A549 (cell line): ENCODE measurements at places on chromosomes 5 and 9. TPM values are rescaled to one million over a fixed set of nuclear protein-coding genes. Genes with fewer than 3 reads are reported as not detected.

GRCh38 chr5:62190173-62190572 is 115.8 kb upstream of the KIF2A start:
- no peak for DNase-seq

The SH3GL2 gene
- 0.03 to 0.25 TPM (median 0.04 TPM) in 3 replicates for polyA plus RNA-seq

The BNIP1 gene
- polyA plus RNA-seq = 15.8 to 17.3 TPM (median 16.7 TPM) in 3 replicates

The OR13C2 gene
- not detected in 3 replicates for polyA plus RNA-seq

DNA sequence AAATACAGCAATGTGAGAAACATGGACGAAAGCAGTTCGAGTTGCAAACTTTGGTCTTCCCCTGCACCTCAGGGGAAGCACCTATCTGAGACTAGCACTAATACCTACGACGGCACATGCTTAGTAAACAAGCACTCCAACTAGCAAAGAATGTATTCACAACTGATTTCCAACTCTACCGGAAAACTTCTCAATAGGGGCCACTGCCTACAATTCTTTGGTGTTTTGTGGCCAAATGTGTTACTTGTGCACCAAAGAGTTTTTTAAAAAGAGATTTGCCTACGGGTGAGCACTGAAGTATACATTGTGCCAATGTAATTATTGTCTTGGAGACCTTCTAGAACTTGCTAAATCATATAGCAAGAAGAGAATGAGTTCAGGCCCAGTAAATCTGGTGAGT is 12.2 kb downstream of the ENC1 start:
- DNase-seq = no peak

DNA sequence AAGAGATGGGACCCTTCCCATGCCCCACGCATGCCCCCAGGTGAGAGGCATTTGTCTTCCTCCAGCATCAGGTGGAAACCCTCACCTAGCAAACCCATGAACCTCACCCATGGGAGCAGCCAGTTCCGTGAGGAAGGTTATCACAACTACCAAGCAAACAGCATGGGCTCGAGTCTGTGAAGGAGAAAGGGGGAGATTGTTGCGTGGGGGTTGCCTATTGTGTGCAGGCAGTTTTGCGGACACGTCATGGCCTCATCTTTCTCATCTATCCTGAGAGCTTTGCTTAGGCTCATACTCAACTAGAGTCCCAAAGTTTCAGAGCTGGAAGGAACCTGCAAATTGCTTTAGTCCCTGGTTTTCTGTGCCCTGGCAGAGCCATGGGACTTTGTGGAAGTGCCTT is 73.6 kb upstream of the TGFBR1 start:
- DNase-seq = no peak

The STOM gene
- polyA plus RNA-seq = 83.3 to 92.0 TPM (median 91.4 TPM) in 3 replicates

DNA sequence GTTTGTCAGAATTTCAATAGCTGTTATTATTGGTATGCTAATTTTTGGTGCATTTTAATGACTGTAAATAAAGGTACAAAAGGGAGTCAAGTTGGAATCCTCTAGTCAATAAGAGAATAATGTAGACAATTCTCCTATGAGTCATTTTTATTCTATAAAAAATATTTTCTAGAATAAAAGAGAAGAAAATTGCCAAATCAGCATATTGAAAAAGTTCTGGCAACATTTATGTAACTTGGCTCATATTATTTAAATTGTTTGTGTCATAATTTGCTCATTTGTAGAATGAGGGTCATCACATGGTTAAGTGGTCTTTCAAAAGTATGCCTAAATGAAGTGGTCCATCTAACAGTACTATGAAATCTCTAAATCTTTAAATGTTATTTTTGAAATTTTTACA is 1719.8 kb upstream of the WWC1 start:
- DNase-seq = no peak

- DNase-seq = no peak
Observed at GRCh38 chr5:9337928-9338595, 207.8 kb downstream of the SEMA5A start.

DNA sequence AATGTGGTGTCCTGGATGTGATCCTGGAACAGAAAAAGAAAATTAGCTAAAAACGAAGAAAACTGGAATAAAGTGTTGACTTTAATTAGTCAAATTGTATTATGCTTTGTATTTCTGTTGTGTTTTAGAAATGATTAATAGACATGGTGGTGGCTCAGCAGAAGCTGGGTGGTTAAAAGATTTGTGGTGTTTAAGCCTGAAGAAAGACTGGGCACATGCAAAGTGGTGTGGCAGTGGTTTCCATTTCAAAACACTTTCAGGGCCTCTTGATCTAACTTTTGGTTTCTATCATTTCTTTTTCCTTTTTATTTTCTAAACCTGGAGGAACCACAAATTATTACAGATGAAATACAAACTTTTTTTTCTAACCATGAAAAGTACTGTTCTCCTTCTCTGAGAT is 44.1 kb downstream of the ADGRV1 start:
- DNase-seq = no peak

DNA sequence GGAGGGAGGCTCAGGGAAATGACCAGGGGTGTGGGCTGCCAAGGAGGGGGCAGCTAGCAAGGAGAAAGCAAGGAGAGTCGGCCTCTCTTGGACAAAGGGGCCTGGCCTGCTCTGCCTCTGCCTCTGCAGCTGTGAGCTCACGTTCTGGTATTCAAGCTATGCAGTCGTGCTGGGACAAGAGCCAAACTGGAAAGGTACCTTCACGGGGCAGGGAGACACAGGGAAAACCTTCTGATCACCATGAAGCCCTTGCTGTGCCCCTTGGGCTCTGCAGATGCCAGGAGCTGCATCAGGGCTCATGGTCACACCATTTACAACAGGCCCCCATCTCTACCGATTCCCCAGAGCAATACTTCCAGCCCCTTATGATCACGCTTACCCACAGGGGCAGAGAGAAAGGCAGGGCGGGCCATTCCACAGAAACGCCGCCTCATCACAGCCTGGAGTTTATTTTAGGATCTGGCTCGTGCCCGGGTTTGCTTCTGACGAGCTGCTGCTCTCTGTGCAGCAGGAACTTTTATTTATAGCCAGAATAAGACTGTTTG is 63.2 kb downstream of the PRRT1B start:
- DNase-seq = peak; percentile 81

GRCh38 chr5:135215617-135216470 is 181.8 kb upstream of the PITX1 start:
- DNase-seq = no peak

GRCh38 chr5:77840930-77841329 is 64.8 kb upstream of the TBCA start:
- DNase-seq = no peak

The EQTN gene
- 0.11 TPM in 1 of 3 replicates, not detected in the others for polyA plus RNA-seq

The ECSCR gene
- polyA plus RNA-seq = not detected in 3 replicates

DNA sequence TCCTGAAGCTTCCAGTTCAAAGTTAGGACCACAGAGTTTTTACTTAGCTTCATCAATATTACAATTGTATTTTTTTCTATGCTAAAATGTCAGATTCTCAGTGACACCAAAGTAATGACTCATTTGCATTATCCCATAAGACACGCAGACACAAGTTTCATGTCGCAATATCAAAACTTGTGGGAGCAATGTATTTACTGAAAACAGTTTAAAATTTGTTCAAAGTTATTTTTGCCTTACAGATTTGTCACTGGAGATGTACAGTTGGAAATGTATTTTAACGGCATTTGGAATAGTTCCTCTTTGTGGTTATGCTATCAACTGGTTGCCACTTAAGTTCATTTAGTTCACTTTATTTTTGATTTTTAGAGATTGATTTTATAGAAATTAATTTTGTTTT is 36.2 kb upstream of the DAP start:
- DNase-seq = no peak

GRCh38 chr5:172683264-172683644 is 42.2 kb downstream of the NEURL1B start:
- DNase-seq = no peak

The IFNA4 gene
- not detected in 3 replicates for polyA plus RNA-seq

- no peak for DNase-seq
Observed at GRCh38 chr5:132774896-132775295, 2.1 kb downstream of the SEPTIN8 start.

GRCh38 chr5:139746691-139747582 is 48.7 kb upstream of the PSD2 start:
- DNase-seq = no peak

DNA sequence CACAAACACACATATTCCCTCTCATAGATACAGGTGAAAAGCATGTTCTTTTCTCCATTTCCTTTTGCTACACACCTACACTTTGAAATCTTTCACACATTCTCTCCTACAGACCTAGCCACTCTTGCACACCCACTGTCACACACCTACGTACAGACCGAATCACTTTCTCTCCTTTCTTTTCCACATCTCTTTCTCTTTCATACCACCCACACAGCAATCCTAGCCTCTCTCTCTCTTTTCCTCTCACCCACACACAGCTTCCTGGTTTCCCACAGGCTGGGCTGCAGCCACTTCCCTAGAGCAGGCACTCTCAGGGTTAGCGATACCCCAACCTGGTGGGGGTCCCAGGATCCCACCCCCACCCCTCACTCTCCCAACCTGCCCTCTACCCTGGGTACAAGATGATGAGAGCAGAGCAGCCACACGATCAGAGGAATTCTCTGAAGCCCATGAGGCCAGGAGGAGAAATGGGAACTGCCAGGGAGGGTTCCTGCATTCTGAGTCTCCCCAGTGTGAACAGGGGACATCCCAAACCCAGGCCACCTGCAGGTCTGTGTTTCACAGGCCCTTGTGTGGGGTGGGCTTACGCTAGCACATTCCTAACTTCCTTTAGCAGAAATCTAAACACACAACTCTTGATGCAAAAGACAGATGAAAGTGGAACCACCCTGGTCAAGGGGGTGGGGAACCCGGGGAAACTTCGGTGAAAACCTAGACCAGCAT is 17.1 kb upstream of the SYNPO start:
- no peak for DNase-seq

DNA sequence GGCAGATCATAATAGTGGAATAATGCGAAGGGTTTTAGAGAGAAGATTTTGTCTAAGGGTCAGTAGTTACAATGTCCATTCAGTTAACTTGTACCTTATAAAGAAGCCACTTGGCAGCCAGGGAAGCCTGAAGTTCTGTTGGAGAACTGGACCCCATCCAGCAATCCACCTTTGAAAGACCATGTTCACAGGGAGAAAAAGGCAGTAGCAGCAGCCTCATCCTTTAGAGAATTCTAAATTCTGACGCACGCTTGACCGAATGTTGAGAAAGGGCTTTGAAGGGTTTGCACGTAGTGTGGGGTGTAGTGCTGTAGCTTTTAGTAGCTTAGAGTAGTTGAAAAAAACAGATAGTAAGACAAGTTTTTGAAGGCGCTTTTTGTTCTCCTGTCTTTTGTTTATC is 42.8 kb downstream of the MCCC2 start:
- DNase-seq = no peak

The SEMA6A gene
- polyA plus RNA-seq = not detected in 3 replicates

GRCh38 chr9:120043448-120043847 is 536.5 kb downstream of the CDK5RAP2 start:
- DNase-seq = peak; percentile 8

The SPINK4 gene
- polyA plus RNA-seq = not detected in 3 replicates

- no peak for DNase-seq
Observed at GRCh38 chr5:72115296-72115695, 8.0 kb downstream of the MAP1B start.

The EDIL3 gene
- 0.12 to 0.18 TPM (median 0.14 TPM) in 3 replicates for polyA plus RNA-seq

The CNTNAP3 gene
- 9.4 to 12.4 TPM (median 9.8 TPM) in 3 replicates for polyA plus RNA-seq

The PCAT7 gene
- 2.0 to 2.3 TPM (median 2.1 TPM) in 3 replicates for polyA plus RNA-seq

DNA sequence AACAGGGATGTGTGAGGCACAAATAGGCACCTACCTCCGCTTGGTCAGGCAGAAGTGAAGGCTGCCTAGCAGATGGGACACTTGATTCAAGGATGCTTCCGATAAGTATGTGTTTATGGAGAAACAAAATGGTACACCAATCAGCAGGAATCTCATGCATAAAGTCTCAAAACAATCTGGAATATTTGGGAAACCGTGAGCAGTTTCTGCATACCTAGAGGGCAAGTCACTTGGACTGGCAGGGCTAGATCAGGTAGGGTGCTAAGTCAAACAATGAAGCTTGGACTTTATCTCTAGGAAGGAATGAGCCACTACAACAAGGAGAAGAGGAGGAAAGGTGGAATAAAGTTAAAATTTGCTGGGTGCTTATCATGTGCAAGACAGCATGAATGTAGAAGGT is 5.5 kb downstream of the EPB41L4A start:
- DNase-seq = no peak

- no peak for DNase-seq
Observed at GRCh38 chr9:91320299-91320698, 41.4 kb downstream of the AUH start.

DNA sequence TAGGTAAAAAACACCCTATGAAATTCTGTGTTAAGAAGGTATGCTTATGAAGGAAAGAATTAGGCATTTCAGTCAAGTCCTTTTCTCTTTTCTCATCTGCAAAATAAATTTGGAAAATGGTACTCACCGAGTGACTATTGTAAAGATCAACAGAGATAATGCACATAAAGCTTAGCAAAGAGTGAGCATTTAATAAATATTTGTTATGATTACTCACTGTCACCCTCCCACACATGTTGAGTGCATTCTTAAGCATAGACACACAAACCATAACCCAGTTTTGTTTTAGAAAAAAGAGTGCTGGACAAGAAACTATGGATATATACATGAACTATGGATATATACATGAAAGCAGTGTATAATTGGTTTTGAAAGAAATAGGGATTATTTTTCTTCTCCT is 54.7 kb upstream of the PRLR start:
- no peak for DNase-seq

The FAM151B gene
- 2.2 to 2.3 TPM (median 2.2 TPM) in 3 replicates for polyA plus RNA-seq

GRCh38 chr9:109597496-109597895 is 99.4 kb upstream of the PTPN3 start:
- DNase-seq = no peak

GRCh38 chr9:3532158-3532557 is 6.4 kb upstream of the RFX3 start:
- DNase-seq = no peak

The MSMP gene
- not detected in 3 replicates for polyA plus RNA-seq

DNA sequence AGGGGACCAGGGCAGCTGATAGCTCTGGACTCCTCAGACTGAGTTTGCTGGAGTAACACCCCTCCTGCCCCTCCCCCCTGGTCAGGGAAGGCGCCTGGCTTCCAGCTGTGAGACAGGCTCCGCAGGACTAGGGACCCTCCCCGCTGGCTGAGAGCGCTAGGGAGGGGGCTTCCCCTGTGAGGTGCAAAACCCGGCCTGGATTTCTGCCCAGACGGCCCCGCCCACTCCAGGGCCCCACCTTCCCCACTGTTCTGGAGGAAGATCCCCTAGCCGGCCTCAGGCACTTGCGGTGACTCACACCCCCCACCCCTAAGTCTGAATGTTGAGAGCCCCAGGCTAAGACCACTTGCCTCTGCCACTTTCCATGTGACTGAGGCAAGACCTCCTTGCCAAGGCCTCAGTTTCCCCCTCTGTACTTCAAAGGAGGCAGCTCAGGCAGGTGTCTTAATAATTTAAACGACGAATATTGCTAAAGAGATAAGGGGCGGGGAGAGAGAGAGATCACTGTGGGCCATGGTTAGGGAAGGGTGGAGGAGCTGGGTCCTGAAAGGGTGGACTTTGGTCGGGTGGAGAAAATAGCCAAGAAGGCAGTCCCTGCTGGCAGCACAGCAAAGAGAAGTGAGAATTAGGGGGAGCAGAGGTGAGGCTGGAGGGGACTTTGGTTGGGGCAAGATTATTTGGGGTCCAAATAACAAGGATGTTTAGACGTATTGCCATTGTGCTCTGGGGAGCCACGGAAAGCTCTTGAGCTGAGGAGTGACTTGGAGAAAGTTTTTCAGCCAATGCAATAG is 1.0 kb upstream of the DAB2IP start:
- DNase-seq = no peak

- DNase-seq = no peak
Observed at GRCh38 chr5:92991581-92992067, 589.4 kb downstream of the NR2F1-AS1 start.

- no peak for DNase-seq
Observed at GRCh38 chr5:127834554-127834953, 131.4 kb downstream of the CCDC192 start.
